ENCODE measurements at places on chromosomes 16 and 17.
A peak's percentile ranks its signal among the peaks of the same experiment; 100 is the strongest.

- DNase-seq = no peak
These were observed at the start of gene FDXR for GRCh38 chr17:74872313-74873036. TSS of gene FDXR (minus strand) at chr17:74872994. CDS start at chr17:74872944, 50 bp downstream.

- DNase-seq = peak; percentile 92
These were observed 34.4 kb downstream of the DDX19A start for GRCh38 chr16:70380919-70381603.

GRCh38 chr16:69014811-69015210 is 90.6 kb upstream of the HAS3 start:
- no peak for DNase-seq

GRCh38 chr16:82750068-82750467 is 123.3 kb downstream of the CDH13 start:
- no peak for DNase-seq

GRCh38 chr16:4649744-4650442 is 25.3 kb downstream of the MGRN1 start:
- no peak for DNase-seq

DNA sequence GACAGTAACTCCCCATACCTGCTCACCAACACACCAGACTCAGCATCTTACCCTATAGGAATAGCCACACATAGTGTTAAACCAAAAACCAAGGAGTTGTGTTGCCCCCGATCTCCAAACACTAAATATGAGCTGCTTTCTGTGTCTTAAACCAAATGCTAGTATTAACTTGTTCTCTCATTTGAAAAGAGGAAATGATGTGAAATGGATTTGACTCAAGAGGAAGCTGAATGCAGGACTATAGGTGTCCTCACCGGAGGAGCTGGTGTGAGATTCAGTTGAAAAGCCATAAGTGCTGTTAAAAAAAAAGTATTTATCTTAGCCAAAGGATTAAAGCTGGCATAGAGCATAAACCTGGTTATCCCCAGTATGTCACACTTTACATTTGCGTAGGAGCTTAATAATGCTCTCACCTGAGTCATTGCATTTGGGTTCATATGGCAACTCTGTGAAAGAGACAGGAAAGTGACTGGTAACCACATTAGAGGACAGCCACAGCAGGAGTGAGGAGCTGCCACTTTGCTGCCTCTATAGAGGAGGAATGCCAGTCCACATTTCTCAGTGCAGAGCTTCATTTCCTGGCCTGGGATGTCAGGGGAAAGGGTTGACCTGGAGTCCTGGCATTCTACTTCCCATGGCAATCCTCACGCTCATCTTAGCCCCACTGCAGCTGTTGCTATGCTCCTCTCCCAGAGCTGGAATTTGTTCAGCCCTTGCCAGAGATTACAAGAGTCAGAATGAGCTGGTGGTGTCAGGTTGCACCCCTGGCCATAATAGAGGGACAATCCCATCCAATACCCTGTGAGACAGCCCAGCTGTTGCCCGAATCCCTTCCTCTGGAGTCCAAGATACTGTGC is 143.3 kb upstream of the ANKFN1 start:
- no peak for DNase-seq

DNA sequence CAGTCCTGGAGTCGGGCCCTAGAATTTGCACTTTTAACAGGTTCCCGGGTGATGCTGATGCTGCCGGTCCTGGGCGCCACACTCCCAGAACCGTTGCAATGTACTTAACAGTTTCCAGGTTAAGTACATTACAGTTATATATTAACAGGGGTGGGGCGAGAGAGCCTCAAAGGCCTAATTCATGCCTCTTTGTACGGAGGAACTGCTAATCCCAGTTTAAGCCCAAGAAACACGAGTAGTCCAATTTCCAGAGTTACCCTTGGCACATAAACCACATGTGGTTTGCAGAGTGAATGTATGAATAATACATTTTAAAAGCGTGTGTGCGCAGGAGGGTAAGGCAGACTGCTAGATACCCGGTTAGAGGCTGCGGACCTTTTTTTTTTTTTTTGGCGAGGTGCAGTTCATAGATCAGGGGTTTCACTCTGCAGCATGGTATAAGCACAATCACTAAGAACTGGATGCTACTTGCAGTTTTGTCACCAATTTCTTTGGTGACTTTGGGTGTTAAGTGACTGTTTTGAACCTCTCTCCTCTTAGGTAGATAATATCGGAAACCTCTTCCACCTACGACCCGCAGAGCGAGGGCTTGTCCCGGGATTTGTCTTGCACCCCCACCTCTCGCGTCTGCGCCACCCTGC is 713 bp downstream of the COX11 start:
- no peak for DNase-seq

GRCh38 chr17:21214777-21215541 is 998 bp upstream of the TMEM11 start:
- DNase-seq = no peak

GRCh38 chr17:32958418-32958817 is 30.5 kb downstream of the TMEM98 start:
- no peak for DNase-seq

- no peak for DNase-seq
These were observed 4.1 kb downstream of the FXR2 start for GRCh38 chr17:7610641-7611040.

DNA sequence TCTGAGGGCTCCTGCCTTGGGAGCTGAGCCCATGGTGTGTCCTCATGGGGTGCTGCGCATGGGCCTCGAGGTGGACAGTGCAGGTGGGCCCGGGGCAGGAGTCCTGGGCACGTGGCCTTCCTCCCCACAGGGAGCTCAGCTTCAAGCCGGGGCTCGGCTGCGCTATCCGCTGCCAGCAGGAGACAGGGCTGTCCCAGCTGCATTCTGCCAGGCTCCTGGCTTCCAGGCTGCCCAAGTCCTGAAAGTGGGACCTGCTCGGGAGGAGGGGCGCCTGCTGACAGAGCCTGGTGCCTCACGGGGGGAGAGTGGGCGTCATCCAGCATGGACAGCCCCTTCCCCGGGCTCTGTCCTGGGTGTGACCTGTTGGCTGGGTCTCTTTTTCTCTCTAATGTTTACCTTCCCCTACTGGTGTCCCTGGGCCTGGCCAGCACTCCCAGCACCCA is 7.1 kb downstream of the TRAF7 start:
- no peak for DNase-seq

DNA sequence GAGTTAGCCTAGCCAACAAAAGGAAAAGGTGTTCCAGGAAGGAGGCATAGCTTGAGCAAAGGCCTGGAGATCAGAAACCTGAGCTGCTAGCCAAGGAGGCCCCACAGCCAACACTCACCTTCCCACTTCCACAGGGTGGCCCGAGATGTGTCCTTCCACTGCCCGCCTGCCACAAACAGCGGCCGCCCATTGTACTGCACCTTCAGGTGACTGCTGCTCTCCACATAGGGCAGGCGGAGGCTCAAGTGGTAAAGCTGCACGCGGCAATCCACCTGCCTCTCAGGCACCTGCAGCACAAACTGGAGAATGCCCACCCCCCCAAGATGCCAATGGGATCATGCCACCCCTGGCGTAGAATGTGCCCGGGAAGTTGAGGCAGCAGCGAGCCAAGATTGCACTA is 111.5 kb downstream of the RMI2 start:
- no peak for DNase-seq

All from stimulated activated CD8-positive, alpha-beta memory T cell treated with anti-CD3 and anti-CD28 coated beads, Interleukin-4, amount 100 ng/mL, for 1 hour (primary cell).